ENCODE measurements at places on chromosomes 11 and 22.

- DNase-seq: no peak
Measured at GRCh38 chr11:75606099-75606498, 44.0 kb downstream of the SERPINH1 start.

GRCh38 chr11:128509621-128510389, 77.6 kb downstream of the ETS1 start:
- no peak for DNase-seq

- DNase-seq: no peak
Measured at GRCh38 chr22:19612866-19613572, 88.8 kb upstream of the CLDN5 start.

- DNase-seq: no peak
Measured at GRCh38 chr11:27497284-27497866, 9.2 kb downstream of the LIN7C start.

GRCh38 chr22:20549232-20549841, 41.9 kb downstream of the MED15 start:
- DNase-seq: no peak

DNA sequence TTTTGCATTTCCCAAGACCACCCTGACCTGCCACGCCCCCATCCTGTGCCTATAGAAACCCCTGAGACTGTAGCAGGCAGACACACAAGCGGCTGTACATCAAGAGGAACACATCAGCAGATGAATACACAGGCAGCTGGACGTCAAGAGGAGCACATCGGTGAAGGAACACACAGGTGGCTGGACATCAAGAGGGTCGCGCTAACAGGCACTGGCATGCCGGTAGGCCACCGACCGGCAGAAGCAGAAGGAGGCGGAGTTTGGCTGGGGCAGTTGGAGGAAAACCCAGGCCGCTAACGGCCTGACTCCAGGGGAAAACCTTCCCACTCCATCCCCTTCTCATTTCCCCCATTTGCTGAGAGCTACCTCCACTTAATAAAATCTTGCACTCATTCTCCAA, 5.4 kb upstream of the IPO7 start:
- DNase-seq: no peak

GRCh38 chr11:1638344-1638743, 8.8 kb downstream of the KRTAP5-5 start:
- DNase-seq: no peak
